ENCODE measurements at places on chromosomes 4 and X.

GRCh38 chr4:53785996-53786395, 194.7 kb upstream of the LNX1 start:
- no peak for DNase-seq

DNA sequence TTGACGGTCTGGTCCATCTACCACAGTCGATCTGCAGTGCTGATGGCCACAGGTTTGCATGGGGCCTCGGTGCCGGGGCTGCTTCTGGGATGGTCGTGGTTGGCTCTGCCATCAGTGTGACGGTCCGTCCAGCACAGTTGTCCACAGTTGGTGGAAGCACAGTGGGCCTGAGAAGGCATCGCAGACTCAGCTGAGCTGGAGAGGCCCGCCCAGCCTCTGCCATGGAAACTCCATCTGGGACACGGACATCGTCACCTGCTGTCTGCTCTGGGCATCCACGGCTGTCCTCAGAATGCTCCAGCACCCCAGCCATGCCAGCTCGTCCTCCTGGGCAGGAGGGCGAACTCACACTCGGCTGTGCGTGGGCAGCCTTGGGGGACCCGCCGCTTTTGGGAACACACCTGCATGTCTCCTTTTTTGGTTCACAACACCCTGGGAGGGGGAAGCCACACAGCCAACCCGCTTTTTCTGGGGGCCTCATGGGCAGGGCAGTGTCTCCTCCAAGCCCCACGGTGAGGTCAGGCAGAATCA, 33.0 kb downstream of the ABLIM2 start:
- DNase-seq = no peak

GRCh38 chrX:39676434-39676833, 421.3 kb downstream of the BCOR start:
- DNase-seq = no peak

GRCh38 chr4:62622089-62622488, 1422.0 kb downstream of the ADGRL3 start:
- DNase-seq = no peak

DNA sequence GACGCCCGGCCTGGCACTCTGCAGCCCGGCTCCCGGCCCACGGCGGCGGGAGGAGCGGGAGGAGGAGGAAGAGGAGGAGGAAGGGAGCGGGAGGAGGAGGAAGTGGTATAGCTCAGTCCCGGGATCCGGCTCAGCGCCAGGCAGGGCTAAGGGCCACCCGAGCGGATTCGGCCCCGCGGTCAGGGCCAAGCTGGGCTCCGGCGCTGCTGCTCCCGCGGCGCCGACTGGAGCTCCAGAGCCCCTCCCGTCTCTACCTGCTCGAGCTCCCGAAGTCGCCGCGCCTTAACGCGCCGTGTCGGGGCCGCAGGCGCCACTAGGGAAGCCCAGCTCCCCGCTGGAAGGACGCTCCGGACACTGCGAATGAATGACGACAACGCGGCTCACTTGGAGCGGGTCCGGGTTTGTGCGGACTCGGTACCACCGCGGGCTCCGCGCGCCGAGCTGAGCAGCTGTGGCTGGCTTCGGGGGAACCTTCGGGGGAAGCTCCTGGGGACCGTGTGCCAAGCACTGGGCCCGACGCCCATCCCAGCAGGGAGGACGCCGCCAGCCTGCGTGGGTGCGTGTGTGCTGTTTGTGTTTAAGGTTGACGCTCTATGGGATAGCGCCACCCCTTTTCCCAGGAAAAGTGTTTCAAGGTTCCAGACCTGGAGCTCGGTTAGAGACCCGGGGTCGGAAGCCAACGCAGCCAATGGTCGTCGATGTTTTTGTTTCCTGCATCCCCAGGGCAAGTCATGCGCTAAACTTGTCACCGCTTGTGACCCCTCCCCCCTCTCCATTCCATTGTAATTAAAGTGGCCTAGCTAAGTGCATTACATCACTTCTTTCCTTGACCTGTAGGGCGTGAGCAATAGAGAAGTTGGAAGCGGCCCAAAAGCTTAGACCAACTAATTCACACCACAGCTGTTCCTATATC, at the start of gene TBC1D9:
TBC1D9 (minus strand) TSS at position 67 of the 913 bp plus-strand sequence. CDS start 340 bp downstream, outside the sequence.
- DNase-seq = peak; percentile 97

DNA sequence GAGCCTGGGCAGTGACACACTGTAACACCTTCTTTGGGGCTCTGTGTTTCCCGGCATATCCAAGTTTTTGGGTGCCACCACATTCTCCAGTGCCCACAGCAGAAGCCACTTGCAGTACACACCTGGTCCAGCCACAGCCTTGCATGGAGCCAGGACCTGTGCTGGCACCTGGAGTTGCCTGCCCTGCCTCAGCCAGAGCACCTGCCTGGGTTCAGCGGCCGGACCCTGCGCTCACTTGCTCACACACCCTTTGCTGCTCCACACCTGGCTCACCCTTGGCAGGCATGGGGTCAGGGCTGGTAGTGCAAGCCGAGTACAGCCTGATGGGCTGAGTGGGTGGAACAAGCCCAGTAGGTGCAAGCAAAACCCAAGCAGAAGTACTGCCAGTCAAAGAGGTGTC, 1511.1 kb downstream of the TECRL start:
- DNase-seq = no peak

DNA sequence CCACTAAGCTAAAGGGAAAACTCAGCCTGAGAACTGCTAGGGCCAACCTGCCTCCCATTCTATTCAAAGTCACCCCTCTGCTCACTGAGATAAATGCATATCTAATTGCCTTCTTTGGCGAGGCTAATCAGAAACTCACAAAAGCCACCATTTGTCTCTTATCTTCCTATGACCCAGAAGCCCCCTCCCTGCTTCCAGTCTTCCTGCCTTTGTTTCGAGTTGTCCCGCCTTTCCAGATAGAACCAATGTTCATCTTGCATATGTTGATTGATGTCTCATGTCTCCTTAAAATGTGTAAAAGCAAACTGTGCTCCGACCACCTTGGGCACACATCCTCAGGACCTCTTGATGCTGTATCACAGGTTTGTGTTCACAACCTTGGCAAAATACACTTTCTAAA, 459.8 kb downstream of the FSTL5 start:
- DNase-seq = no peak

All from kidney capillary endothelial cell (primary cell).